ENCODE measurements at places on chromosomes 11 and 22.

DNA sequence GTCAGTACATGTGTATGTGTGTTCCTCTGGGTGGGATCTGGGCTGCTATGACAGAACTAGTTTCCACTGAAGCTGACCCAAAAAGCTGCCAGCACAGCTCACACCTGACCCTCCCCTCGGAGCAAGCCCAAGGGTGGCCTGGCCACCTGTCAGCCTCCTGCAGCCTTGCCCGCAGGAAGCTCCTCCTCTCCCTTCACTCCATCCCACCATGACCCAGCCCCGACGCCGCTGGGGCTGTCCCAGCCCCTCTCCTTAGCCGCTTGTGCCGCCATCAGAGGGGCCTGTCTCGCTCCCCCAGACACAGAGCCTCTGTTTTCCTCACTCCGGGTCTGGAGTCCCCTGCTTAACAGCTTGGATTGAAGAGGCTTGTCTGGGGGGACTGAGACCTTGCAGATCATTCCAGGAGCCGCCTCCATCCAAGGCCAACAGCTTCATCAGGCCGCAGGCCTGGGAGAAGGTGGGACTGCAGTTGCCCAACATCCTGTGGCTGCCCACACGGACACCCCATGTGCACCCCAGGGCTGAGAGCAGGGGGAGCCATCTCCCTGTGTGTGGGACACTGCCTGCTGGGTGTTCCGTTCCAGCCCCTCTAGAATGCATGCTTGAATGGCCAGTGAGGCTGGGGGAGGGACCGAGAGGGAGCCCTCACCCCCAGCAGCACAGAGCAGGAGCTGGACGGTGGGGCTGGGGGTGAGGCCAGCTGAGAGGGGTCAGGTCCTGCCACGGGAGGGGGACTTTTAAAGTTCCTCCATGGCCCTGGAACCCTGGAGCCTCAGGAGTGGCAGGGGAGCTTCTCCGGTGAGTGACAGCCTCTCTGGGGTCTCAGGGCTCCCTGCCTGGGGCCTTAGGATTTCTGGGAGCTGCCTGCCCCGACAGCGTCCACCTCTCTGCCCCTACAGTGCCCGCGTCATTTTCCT lies 696 bp downstream of the MRGPRF start:
- DNase-seq = no peak

DNA sequence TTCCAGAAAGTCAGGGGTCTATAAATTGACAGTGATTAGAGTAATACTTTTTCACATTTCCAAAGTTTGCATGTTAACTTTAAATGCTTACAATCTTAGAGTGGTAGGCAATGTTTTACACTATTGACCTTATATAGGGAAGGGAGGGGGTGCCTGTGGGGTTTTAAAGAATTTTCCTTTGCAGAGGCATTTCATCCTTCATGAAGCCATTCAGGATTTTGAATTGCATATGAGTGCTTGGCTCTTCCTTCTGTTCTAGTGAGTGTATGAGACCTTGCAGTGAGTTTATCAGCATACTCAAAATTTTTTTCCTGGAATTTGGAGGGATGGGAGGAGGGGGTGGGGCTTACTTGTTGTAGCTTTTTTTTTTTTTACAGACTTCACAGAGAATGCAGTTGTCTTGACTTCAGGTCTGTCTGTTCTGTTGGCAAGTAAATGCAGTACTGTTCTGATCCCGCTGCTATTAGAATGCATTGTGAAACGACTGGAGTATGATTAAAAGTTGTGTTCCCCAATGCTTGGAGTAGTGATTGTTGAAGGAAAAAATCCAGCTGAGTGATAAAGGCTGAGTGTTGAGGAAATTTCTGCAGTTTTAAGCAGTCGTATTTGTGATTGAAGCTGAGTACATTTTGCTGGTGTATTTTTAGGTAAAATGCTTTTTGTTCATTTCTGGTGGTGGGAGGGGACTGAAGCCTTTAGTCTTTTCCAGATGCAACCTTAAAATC lies 5.3 kb downstream of the MALAT1 start:
- no peak for DNase-seq

- no peak for DNase-seq
Measured at GRCh38 chr22:42116848-42117424, 13.7 kb downstream of the CYP2D6 start.

DNA sequence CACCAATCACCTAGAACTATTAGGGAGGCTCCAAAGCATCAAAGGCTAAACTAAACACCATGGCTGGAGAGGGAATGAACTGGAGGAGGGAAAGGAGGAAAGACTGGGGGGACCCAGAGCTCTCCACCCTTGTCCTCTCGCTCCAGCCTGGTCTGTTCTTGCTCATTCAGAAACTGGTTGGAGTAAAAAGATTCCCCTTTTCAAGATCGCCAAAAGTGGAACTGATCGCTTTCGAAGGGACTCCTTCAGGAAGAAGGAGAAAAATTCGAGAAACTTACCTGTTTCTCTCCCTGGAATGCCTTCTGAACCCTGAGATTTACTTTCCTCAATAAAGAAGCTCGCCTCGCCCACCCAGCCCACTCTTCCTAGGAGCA lies 46.9 kb downstream of the OR4D9 start:
- DNase-seq = no peak

GRCh38 chr22:24404561-24405275 lies 22.7 kb upstream of the ADORA2A start:
- no peak for DNase-seq

DNA sequence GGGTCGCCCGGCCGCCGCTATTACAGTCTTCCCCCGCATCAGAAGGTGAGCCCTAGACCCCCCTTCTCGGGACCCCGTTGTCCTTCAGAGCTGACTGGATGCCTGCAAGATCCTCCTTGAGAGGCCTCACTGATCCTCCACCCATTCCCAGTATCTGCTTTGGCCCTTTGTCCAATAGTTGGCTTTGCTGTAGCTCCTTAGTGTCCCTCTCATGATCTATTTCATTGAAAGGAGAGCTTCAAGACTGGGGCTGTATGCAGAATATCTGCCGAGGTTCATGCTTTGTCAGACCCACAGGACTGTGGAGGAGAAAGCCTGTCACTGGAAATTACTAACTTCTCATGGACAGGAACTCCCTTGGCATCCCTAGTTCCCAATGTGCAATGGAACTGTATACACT lies 499 bp downstream of the DLAT start:
- DNase-seq = peak; percentile 3

- DNase-seq = no peak
Measured at GRCh38 chr22:32281072-32281471, 25.9 kb upstream of the SLC5A4 start.

DNA sequence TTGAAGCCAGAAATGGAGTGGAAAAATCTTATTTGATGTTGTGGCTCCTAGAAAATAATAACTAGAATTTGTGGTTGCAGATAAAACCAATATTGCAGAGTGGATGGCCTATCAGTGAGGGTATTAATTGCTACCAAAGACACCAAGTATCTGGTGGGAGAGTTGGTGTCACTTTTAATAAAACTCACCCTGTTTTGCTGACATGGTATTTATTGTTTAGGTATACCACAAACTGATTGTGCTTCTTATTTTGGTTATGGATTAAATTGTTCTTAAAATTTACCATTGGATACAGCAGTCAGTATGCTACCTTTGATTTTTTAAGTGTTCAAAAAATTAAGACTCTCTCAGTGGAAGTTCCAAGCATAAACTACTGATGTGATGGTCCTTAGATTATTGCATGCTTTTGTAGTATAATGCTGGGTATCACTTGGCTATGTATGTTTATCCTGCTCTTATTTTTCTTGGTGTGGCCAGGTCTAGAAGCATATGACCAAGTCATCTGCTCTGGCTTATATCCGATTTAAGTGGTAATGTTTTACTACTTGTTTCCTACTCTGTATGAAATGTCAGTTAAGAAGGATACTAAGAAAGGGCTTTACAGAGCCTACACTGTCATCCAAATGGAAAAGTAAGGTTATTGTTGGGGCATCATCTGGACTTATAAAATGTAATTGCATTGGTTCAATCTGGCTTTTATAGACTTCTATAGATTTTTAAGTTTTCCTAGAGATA lies 101.6 kb downstream of the ARHGAP42 start:
- DNase-seq = no peak

DNA sequence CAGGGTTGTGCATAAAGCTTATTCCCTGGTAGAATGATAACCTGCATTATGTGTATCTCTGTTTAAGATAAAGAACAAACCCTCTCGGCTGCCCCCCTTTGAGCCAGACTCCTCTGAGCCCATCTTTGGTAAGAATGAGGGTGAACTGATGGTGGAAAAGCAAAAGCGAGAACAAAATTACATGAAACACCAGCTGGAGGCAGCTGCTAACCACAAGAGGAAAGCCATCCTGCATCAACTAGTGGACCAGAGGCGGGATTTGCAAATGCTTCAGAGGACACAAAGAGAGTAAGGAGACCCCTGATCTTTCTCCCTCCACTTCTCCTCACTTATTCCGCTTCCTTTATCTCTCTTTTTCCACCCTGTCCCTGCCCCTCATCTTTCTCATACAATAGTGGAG lies 40.3 kb downstream of the CCDC81 start:
- no peak for DNase-seq

DNA sequence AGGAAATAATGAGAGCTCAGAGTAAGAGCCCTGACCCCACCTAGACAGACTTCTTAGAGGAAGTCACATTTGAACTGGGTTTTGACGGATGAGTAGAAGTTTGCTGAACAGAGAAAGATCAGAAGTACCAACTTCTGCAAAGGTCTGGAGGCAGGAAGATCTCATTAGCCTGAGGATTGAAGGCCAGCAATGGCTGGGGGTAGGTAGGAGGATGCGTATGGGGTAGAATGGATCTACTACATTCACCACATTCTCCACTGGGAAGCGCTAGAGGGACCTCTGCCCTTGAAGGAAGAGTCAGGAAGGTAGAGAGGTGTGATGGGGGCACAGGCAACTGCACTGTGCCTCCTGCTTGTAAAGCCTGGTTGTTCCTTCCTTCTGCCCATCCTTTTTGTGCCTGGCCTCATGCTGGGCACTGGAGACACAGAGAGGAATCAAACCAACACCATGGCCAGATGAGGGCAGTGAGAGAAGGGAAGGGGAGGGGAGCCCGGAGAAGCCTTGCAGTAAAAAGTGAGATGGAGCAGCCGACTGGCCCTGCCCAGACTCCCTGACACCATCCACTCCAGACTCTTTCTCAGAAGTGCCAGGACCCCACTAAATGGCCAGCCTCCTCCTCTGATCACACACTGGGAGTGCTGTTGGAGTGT lies 4.9 kb downstream of the TPBGL start:
- DNase-seq = no peak

DNA sequence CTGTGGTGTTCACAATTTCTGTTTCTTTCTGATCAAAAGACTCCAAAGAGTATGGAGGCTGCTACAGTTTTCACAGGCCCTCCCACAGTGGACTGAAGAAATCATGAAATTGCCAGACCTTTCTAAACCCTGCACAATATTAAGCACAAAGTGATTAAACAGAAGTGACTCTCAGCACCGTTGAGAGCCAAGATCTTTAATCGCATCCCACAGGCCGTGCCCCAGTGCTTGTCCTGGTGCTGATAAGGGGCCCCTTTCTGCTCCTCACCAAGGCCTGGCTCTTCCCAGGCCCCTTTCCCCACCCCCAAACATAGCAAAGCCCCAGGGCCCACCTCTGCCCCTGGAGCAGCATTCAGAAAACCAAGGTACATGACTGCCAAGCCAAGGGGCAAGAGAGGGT lies 57.4 kb upstream of the BMAL1 start:
- DNase-seq = no peak

DNA sequence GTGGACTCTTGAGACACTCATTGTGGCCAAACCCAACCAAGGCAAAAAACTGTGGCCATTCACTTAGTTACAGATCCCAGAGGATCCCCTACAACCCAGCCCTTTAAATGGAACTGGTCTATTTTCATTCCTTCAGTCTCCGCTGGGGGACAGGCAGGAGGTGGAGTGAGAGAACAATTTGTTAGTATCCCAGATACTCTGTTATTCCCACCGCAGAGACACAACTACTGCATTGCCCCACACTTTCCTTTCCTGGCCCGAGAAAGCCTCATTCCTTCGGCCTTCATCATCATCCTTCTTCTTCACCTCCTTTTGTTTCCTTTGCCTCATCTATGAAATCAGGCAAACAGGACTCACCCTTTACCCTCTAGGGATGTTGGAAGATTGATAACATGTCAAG lies 191.1 kb downstream of the NTM start:
- no peak for DNase-seq

- DNase-seq = no peak
Measured at GRCh38 chr11:8263109-8263768, 439 bp downstream of the LMO1 start.

DNA sequence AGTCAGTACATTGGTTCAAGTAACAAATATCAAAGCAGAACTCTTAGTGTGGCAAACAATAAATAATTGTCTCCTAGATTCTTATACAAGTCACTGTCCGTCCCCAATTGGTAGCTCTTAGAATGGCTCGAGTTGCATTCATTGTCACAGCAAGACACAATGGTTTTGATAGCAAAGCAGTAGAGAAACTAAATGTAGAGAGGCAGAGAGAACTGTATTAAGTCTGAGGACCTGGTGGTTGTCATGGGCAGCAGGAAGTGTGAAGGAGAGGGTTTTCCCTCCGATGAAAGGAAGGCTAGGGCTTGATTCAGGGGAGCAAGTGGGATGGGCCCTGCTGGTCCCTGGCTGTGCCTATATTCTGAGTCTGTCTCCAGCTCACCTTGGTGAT lies 36.6 kb downstream of the RCOR2 start:
- DNase-seq = no peak

DNA sequence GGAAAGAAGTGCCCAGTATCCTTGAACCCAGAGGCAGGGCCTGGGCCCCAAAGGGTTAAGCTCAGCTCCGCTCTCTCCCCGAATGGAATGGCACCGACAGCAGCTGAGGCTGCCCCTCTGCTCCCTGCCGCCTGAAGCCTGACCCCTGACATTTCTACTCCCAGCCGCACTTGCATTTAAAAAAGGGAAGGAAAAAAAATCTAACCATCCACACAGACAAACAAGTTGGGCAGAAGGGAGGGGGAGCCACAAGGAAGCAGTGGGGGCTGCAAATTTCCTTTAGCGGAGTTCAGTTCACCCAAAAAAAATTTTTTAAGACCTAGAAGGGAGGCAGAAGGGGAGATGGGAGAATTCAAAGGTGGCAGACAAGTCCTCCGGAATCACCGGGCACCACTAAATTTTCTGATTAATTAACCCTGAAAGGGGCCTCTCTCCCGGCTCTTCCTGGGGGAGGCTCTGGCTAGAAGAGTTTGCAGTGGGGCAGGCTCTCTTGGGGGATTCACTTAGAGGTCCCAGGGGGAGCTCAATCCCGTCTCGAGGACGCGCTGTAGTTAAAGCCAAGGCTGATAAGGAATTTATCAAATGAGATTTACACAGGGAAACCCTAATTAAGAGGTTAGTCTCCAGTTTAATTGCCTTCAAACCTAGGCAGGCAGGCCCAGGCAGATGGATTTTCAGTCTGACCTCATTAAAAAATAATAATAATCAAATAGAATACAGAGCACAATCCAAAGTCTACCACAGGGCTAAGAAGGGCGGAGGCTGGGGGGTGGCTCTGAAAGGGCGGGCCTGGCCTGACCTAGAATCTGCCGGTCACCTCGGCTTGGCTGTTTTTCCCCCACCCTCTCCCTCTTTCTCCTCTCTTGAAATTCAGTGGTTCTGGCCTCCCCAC lies 25.6 kb downstream of the MN1 start:
- no peak for DNase-seq

- no peak for DNase-seq
Measured at GRCh38 chr11:107908211-107908610, 20.0 kb upstream of the RAB39A start.

Measured in CD4-positive, alpha-beta T cell (primary cell).